ENCODE measurements at places on chromosomes 13 and 19.

- DNase-seq = no peak
Measured at GRCh38 chr19:12596927-12597548, 13.6 kb downstream of the ZNF490 start.

GRCh38 chr13:109880371-109881346 is 94.3 kb upstream of the IRS2 start:
- DNase-seq = no peak

- DNase-seq = no peak
Measured at GRCh38 chr13:71806886-71807285, 60.1 kb downstream of the DACH1 start.

GRCh38 chr13:100808330-100809128 is 133.9 kb upstream of the TMTC4 start:
- DNase-seq = no peak

DNA sequence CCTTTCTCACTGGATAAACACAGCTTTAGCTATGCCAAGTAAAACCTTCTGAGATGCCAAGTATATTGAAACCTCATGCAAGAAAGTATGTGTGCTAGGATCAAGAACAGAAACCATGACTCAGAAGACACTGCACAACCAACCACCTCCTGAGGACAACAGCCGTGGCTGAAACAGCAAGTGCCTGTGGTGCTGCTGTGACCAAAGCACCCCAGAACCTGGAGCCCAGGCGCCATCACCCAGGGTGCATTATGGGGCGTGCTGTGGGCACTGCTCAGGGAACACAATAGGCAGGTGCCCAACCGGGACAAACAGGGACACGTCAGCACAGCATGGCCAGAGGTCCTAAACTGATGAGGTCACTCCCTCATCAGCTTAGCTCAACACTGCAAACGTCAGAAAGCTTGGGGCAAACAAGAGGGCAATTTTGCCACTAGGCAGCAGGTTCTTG is 101.3 kb upstream of the SLC15A1 start:
- DNase-seq = peak; percentile 14

Measured in EL (cell line).